H4 (cell line): ENCODE measurements at places on chromosomes 4 and X. TPM values are rescaled to one million over a fixed set of nuclear protein-coding genes. Genes with fewer than 3 reads are reported as not detected.

DNA sequence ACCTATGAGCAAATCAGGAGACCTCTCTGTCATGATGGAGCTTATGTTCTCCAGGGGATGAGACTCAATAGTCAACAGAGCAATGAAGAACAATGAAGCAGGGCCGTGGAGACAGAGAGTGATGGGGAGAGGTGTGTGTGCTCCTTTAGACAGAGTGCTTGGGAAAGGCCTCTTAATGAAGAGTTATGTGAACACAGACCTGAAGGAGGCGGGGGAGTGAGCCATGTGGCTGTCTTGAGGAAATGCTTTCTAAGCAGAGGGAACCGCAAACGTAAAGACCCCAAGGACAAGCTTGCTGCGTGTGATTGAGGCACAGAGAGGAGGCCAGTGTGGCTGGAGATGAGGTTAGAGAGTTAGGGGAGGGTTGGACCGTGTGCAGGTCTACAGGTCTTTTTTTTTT is 53.1 kb downstream of the CHRNA9 start:
- no peak for DNase-seq

Gene NFXL1
- 5.7 and 5.8 TPM in 2 replicates for total RNA-seq

DNA sequence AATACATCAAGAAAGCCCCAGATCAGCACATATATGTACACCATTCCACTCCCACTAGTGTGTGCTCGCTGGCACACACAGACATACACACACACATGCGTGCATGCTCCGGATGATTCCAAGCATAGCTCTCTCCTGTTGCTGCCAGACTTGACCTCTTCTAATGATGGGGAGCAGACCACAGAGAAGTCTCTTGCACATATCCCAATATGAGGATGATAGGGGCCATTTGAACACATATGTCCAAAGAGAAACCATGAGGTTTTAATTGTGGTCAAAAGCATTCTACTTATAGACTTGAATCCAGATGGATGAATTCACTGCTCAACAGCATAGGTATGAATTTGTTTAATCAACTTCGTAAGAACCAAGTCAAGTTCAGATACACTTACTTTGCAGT is 214.9 kb downstream of the AFF2 start:
- no peak for DNase-seq

DNA sequence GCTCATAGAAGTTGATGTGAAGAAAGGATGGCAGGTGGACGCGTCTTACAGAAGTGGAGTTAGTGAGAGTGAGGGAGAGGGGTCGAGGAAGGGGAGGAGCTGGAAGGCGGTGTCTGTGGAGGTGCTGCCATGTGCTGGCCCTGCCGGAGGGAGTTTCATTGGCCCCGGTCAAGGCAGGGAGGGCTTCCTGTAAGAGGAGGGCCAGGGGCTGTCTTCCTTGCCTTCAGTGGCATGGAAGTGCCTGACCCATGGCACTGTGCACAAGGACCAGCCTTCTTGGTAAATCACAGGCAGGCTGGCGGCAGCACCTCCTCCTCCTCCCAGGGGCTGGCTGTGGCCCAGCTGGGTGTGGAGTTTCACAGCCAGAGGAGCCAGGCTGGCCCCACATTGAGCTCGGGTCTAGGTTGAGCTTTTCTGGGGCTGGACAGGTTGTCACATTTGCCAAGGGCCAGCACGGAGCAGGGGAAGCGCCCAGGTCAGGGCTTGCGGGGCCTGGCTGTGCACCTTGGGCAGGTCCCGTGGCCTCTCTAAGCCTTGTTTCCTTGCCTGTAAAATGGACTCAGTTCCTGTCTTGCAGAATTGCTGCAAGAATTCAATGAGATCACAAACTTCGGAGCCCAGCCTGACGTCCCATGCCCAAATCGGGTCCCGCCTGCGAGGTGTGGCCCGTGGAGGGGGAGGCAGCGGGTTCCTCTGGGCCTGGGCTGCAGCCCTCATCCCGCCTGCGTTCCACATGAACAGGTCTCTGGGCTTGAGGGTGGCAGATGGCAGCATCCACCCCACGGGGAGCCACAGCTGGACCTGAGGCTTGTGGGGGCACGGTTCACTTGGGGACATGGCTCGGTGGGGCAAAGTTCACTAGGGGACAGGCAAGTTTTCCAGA is 7.0 kb downstream of the HTRA3 start:
- peak; percentile 66 for DNase-seq

DNA sequence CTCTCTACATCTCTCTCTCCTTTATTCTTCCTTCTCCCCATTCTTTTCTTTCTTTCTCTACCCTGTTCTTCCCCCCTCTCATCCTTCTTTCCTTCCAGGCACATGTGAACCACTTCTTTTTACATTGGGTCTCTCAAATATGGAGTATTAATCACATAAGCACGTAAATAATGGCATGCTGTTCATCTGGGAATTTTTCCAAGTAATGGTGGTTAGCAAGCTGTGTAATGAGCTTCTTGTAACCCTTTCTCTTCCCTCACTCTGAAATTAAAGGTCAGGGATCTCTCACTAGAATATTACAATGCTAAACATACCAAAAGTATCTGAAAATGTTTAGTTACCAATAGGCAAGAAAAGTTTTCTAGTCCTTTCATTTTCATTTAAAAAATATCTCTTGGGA is 239.9 kb upstream of the TEX13A start:
- peak; percentile 27 for DNase-seq

- no peak for DNase-seq
These were observed 48.3 kb upstream of the GRPR start for GRCh38 chrX:16075087-16075486.

Gene MAOB
- total RNA-seq, result not detected in 2 replicates

DNA sequence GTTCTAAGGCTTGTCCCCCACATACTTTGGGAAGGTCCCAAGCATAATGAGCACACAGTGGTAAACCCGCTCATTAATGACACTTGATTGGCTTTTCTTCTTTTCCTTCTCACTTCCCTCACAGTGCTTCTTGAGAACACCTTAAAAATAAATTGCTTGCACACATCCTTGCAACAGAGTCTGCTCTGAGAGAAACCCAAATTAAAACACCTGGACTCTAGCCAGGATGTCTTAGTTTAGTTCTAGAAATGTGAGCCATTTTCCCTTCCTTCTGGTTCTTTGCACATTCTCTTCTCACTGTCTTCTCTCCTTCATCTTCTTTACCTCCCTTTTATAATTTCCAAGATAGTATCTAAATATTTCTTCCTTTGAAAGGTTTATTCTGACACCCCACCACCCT is 35.3 kb upstream of the COX7B2 start:
- DNase-seq, result no peak

Gene GPR50
- not detected in 2 replicates for total RNA-seq

Gene PCDH10
- 4.5 and 5.5 TPM in 2 replicates for total RNA-seq

- no peak for DNase-seq
These were observed 6.7 kb downstream of the TEC start for GRCh38 chr4:48262926-48263325.

GRCh38 chr4:148089624-148090023 is 352.6 kb downstream of the NR3C2 start:
- DNase-seq, result no peak

- DNase-seq, result no peak
These were observed 101.4 kb downstream of the ARHGAP10 start for GRCh38 chr4:147833254-147833653.

DNA sequence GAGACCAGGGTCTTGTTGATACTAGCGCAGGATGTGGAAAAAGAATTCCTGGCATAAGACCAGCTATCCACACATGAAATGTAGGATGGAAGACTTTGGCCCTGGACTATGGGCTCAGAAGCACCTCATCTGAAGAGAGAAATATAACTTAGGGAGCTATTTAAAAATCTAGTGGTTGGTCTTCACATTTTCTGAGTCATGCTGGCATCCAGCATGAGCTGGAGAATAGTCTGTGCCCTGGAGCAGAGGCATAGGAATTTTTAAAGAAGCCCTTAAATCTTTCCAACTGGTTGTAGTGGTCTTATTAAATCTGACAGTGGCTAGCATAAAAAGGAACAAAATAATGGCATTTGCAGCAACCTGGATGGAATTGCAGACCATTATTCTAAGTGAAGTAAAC is 86.3 kb downstream of the SMARCA5 start:
- no peak for DNase-seq

Gene MAGEA11
- 2.6 and 10.0 TPM in 2 replicates for total RNA-seq

Gene SCD5
- total RNA-seq, result 13.8 and 14.5 TPM in 2 replicates

- DNase-seq, result peak; percentile 40
These were observed 18.7 kb downstream of the FAM184B start for GRCh38 chr4:17762726-17763125.

GRCh38 chr4:38105475-38106220 is 145.4 kb downstream of the PTTG2 start:
- no peak for DNase-seq

GRCh38 chr4:53536328-53536727 is 55.0 kb downstream of the LNX1 start:
- DNase-seq, result no peak

DNA sequence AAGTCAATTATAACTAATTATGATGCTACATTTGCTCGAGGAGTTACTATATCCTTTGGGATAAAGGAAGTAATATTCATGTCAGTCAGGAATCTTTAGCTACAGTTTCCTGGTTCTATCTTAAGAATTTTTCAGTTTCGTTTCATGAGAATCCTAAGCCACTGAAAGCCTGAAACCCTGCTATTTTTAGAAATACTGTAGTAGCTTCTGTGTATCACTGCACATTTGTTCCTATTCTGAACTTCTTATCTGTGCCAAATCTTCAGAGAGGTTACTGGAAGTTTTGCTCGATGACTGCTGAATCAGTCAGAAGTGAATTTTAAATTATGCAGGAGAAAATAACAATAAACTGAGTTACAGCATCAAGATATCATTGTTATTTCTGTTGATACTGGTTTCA is 249.2 kb downstream of the TENM3 start:
- DNase-seq, result peak; percentile 31

- no peak for DNase-seq
These were observed 53.0 kb downstream of the MAPK10 start for GRCh38 chr4:86306816-86307215.

- DNase-seq, result peak; percentile 12
These were observed 273.3 kb downstream of the DKK2 start for GRCh38 chr4:106762666-106763443.

GRCh38 chr4:38730493-38730829 is 52.3 kb downstream of the TLR10 start:
- DNase-seq, result no peak

DNA sequence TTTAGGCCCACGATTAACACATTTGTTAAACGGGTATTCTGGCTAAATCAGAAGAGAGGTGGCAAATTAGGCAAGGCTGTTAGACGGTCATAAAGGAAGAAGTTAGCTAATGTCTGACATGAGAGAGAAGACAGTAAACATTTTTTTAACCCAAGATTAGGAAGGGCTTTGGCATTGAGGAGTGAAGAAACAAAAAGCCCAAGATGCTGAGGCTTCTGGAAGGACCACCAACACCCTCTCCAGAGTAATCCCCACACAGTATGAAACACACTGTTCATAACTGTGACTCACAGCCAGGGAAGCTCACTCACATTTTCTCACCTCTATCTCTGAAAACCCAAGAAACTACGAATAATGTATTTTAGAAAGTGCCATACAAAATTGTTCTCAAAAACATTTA is 127.6 kb downstream of the AMELX start:
- no peak for DNase-seq

DNA sequence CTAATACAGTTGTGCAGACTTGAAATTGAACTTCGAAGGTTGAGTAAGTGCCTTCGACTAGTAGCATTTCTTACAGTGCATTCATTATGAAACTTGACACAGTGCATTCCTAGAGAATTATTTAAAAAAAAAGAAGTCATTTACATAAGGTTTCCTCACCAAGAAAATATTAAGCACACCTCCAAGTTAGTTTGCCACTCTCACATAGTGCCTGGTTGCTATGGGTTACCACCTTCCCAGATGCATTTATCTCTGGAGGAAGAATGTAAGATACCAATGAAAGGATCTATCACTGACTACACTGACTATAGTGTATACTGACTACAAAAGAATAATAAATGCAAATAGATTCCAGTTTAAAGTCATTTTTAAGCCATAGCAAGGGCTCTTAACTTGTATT is 311.9 kb upstream of the RASGEF1B start:
- no peak for DNase-seq

Gene NHSL2
- under 0.01 and 0.06 TPM in 2 replicates for total RNA-seq

DNA sequence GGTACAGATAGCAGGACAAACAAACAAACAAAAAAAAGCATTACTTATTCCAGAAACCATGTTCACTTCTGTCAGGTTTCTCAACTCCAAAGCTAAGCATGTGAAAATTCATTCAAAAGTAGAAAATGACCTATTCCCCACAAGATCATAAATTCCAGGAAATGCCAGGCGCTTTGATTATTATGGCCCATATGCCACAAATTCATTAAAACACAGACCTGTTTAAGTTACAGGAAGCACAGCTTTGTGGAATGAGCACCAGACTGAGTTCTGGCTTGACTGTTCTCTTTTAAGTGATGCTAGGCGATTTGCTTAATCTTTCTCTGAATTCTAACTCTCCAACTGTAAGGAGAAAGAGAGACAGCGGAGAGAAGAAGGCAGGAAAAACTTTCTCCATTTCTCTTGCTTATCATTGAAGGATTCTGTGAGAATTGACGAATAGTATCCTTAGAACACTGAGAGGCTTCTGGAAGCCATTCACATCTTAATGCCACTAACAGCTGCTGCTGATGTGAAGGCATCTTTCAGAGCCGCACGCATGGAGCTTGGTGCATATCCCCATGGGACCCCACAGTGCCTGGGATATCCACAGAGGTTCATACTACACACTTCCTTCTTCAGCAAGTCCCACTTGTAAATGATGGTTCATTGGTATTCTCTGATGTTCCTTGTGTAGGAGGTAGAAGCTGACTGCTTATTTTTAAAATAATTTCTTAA is 138.0 kb downstream of the ZNF674 start:
- no peak for DNase-seq

DNA sequence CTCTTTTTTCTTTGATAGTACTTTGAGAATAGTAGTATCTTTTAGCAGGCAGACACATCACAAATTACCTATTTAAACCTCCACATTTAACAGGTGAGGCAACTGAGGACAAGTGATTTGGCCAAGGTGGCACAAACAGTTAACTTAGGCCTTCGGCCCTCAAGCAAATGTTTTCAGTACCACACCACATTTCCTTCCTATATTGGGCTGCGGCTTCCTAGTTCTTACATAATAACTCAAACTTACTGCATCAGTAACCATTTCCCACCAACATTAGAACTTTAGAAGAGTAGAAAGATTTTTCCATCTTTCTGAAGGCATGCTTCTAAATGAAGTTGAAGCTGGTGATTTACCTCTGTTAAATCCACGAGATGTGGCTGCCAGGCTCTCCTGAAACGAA is 63.2 kb upstream of the SLC4A4 start:
- DNase-seq, result no peak

DNA sequence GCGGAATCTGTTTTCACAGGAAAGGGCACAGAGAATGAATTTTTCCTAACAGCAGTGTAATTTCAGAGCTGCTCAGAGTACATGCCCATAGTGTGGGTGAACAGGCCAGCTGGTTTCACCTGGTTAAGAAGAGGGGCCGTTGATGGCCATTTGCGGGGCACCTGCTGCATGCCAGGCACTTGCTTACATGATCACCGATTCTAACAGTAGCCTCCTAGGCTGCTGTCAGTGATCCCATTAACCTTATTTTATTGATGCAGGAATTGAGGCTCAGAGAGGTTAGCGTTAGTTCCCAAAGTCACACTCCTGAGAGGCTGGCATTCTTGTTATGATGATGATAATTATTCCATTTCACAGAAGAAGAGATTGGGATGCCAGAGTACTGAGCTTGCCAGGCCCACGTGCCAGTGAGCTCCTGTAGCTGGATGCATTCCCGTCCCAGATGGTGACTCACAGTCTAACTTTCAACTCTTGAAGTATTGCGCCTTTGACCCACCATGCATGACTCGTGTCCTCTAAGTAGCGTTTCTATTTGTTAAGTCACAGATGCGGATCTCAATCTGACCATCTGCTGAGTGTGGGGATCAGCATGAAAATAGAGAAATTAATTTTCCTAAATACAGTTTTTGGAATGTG is 76.5 kb downstream of the PSAPL1 start:
- peak; percentile 83 for DNase-seq
